HAP-1 (cell line): ENCODE measurements at places on chromosomes 2 and 18.

- no peak for DNase-seq
These were observed 670 bp downstream of the KCNIP3 start for GRCh38 chr2:95297639-95298395.

DNA sequence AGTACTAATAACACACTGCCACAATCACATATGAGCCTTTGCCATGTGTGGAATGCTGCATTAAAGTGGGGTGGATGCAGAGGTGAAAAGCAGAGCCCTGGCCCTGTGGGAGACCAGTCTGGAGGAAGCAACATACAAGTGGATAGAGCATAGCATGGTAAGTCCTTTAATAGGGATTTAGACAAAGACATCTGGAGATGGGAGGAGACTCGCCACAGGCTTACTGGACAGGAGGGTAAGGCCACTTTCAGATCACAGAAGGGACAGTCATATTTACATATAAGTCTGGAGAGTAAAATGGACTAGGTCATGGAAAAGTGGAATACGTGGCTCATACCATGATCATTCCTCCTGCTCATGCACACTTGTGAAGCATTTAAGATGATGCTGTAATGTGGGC lies 84.3 kb downstream of the PPP1R1C start:
- no peak for DNase-seq

DNA sequence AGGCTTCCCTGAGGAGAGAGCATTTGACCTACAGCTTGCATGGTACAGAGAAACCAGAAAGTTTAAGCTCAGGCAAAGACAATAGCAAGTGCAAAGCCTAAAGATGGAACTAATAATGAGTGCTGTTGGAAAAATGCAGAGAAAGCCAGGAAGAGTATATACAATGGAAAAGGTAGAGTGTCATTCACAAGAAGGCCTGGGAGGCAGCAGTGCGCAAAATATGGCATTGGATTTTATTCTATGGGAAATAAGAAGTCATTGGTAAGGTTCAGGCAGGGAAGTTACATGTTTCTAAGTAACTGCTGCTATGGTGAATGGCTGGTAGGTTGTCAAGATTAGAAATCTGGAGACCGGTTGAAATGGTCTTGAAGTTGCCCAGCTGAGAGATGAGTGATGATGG lies 2167.3 kb upstream of the CELF4 start:
- peak; percentile 27 for DNase-seq

GRCh38 chr2:223316342-223316741 lies 264.4 kb downstream of the KCNE4 start:
- no peak for DNase-seq

- DNase-seq = no peak
These were observed 98.1 kb downstream of the ARMC9 start for GRCh38 chr2:231296401-231296974.

- no peak for DNase-seq
These were observed 36.1 kb downstream of the TFCP2L1 start for GRCh38 chr2:121248766-121249343.

DNA sequence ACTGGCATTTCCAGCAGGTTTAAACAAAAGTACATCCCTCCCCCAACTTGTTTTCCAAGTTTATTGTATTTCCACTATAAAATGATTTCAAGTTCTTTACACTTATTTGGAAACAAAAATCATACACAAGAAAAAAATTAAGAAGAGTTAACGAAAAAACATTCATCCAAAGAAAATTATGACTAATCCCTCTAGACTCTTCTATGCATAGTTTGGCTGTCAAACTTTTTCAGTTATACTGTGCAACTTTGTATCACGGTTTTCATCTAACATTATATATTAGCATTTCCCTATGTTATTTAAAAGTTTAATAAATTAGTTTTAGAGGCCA lies 627 bp downstream of the WDCP start:
- DNase-seq = no peak

DNA sequence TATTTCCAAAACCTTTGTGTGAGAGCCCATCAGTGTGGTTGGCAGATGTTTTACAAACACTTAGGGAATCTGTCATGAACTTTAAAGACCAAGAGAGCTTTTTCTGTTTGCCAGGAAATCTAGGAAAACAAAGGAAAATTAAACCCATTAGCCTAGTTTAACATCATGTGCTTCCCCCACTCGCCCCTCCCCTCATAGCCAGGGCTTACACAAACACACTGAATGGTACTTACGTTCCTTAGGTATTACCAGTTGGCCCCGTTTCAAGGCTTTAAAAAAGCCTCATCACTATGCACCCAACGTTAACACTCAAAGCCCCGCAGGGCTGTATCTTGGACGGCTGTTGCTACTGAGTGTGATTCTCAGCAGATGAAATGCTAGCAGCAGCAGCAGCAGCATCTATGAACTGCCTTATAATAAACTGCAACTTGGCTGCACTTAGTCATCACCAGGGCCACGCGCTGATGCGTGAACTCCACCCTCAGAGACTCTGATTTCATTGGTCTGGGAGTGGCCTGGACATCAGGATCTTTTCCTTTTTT lies 20.1 kb upstream of the TTC39C start:
- no peak for DNase-seq

GRCh38 chr2:96730212-96730611 lies 9.7 kb downstream of the LMAN2L start:
- DNase-seq = no peak

- no peak for DNase-seq
These were observed 150.2 kb upstream of the KLHL14 start for GRCh38 chr18:32922951-32923430.

DNA sequence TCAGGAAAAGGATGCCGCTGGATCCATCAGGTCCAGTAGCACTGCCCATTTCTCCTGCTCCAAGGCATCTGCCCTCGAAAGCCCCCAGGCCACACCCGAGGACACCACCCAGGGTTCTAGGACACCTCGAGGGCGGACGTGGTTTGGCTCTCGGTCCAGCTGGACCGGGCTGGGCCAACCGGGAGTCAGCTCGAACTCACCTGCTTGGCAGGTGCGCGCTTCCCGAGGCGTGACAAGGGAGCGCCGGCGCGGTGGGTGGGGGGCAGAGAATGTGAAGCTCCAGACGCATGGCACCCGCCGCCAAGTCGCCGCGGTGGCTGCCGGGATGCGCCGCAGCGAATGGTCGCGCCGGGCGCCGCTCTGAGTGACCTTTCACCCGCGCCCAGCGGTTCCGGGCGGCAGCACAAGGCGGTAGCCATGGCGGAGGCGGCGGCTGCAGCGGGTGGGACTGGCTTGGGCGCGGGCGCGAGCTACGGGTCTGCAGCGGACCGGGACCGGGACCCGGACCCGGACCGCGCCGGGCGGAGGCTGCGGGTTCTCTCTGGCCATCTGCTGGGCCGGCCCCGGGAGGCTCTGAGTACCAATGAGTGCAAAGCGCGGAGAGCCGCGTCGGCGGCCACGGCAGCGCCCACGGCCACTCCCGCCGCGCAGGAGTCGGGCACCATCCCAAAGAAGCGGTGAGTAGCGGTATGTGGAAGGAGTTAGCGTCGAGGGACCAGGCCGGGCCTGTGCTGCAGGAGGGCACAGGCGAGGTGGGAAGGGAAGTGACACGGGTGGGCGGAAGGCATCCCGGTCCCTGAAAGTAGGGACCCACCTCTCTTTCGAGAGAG lies at the start of gene AGPS:
Gene AGPS (plus strand): TSS at position 401 of the 830 bp plus-strand sequence. CDS start 17 bp downstream, at position 418.
- peak; percentile 45 for DNase-seq

DNA sequence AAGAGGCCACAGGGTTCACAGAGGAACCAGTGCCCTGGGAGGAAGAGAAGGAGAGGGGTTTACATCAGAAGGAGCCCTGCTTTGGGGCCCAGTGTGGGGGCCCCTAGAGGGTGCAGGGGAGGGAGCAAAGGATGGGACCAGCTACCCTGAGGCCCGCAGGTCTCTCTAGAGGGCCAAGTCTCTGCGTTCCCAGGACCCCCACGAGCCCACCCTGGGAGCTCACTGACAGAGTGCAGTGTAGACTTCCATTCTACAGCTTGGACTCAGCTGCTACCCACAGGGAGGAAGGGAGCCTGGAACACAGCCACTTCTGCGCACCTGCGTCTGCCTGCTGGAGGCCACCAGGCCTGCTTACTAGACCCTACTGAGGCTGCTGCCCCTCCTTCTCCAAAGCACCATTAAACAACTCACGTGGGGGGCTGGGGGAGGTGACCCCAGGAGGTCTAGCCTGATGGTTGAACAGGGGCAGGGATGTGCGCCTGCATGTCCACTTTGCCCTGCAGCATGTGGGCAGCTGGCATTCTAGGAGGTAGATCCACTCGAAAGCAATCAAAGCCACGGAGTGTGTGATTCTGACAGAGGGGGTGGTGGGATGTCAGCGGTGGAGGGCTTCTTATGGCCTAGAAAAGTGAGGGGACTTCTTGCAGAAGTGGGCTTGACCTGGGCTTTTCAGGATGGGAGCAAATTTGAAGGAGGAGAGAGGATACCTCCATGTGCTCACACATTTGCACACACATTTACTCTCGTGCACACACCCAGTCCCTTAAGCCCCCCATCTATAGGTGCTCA lies 90.2 kb downstream of the ZFP36L2 start:
- no peak for DNase-seq

GRCh38 chr2:199955007-199955338 lies 318 bp downstream of the TYW5 start:
- DNase-seq = peak; percentile 63

- no peak for DNase-seq
These were observed 1200.6 kb upstream of the PIK3C3 start for GRCh38 chr18:40754477-40754876.

GRCh38 chr2:207227062-207227748 lies 61.5 kb upstream of the KLF7 start:
- no peak for DNase-seq

DNA sequence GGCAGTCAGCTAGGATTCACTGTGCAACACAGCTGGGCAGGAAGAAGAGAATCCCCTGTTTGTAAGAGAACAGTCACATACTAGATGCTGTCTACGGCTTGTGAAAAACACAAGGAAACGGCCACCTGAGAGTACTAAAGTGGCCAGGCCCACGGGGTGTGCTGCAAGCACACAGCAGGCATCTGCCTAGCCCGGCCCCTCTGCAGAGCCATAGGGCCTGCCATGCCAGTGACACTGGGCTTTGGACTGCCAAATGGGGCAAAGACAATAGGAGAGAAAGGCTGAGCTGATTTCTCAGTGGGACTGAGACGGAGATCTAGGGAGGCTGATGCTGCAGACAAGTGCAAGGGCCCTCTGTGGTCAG lies 10.3 kb downstream of the TUBB6 start:
- no peak for DNase-seq

DNA sequence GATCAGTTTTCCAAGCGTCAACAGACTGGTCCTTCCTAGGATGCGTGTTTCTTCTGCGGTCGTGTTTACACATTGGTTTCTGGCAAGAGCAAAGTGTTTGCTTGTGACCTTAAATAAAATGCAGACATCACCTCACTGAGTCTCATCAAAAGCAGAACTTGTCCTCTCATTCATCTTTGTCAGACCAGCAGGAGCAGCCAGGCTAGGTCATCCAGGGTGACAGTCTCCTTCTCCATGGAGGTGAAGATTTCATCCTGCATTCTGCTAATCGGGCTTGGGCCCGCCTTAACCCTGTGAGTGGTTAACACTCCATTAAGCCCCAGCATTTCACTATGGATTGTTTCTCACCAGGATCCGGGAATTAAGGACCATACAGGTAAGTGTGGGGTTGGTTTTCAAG lies 64.2 kb upstream of the PID1 start:
- no peak for DNase-seq

- no peak for DNase-seq
These were observed 134.6 kb downstream of the TSN start for GRCh38 chr2:121890041-121890440.

GRCh38 chr2:57373530-57373929 lies 673.1 kb upstream of the VRK2 start:
- no peak for DNase-seq

GRCh38 chr2:163044114-163044513 lies 205.5 kb upstream of the KCNH7 start:
- DNase-seq = no peak

- no peak for DNase-seq
These were observed 6.2 kb upstream of the GPR155 start for GRCh38 chr2:174492963-174493431.

DNA sequence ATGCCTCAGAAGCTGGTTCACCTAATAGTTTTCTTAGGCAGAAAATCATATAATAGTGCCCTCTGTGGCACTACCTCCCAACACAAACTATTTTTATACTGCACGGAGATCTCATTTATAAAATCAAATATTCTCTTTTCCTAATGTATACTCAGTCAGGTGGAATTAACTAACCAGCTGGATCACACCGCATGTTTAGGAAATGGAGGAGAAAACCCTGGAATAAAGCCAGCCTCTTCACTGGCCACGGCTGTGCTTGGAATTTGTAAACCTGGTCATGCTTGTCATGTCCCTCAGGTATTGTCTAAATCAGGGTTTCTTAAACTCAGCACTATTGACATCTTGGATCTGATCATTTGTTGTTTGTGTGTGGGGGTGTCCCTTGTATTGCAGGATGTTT lies 85.6 kb downstream of the DOCK10 start:
- DNase-seq = no peak

GRCh38 chr18:21309248-21309647 lies 67.2 kb downstream of the GREB1L start:
- no peak for DNase-seq

DNA sequence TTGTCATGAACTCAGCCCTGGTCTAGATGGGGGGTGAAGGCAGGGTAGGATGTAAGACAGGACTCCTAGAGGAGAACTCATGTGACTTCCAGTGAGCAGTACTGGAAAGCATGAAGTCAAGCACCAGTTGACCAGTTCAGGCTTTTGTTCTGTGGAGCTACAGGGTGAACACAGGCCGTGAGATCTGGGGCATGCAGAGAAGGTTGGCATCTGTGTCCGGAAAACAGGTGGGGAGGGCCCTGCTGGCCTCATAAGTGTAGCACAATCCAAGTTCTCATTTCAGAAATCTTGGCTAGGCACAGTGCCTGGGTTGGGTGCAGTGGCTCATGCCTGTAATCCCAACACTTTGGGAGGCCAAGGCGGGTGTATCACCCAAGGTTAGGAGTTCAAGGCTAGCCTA lies 50.9 kb upstream of the SPATS2L start:
- no peak for DNase-seq

- DNase-seq = no peak
These were observed 67.6 kb upstream of the MCFD2 start for GRCh38 chr2:46983065-46983801.

GRCh38 chr2:24363301-24363700 lies 3.0 kb upstream of the ITSN2 start:
- DNase-seq = no peak

GRCh38 chr2:107719836-107720235 lies 106.9 kb upstream of the RGPD4 start:
- no peak for DNase-seq

DNA sequence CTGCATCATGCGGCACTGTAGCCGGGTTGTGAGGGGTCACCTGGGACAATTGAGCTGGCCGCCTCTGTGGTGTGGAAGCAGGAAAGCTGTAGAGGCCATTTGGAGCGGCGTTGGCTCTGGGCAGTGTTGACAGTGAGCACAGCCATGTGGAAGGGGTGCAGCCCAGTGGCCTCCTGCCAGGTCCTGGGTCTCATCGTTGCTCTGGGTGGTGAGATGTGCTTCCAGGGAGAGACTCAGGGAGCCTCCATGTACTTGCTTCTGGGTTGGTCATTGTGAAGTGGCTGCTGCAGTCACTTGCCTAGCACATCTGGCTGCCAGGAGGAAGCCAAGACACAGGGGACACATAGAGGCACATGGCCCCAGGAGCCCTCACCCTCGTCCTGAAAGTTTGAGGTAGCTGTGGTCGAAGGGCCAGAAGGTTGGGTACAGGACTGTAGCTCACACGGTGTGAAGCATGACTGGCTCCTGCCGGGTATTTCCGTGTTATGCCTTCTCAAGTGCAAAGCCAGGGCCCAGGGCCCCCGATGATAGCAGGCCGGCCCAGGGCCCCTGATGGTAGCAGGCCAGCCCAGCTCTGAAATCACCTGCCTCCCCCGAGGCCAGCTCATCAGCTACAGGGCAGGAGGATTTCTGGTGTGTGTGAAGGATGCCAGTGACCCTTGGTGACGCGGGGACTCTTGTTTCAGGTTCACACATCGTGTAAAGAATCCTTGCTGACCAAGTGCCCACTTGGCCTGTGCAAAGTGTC lies 82.6 kb downstream of the DGKD start:
- no peak for DNase-seq
